NCI-H748 treated with DMSO at 0.1 percent for 48 hours (cell line): ENCODE measurements at places on chromosomes 5 and 9.

DNA sequence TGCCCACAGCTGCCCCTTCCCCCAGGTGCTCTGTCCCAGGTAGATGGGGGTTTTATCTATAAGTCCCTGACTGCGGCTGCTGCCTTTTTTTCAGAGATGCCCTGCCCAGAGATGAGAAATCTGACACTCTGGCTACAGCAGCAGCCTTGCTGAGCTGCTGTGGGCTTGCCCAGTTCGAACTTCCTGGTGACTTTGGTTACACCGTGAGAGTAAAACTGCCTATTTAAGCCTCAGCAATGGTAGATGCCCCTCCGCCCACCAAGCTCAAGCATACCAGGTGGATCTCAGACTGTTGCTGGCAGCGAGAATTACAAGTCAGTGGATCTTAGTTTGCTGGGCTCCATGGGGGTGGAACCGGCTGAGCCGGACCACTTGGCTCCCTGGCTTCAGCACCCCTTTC lies 56.8 kb downstream of the MINAR2 start:
- DNase-seq = no peak

DNA sequence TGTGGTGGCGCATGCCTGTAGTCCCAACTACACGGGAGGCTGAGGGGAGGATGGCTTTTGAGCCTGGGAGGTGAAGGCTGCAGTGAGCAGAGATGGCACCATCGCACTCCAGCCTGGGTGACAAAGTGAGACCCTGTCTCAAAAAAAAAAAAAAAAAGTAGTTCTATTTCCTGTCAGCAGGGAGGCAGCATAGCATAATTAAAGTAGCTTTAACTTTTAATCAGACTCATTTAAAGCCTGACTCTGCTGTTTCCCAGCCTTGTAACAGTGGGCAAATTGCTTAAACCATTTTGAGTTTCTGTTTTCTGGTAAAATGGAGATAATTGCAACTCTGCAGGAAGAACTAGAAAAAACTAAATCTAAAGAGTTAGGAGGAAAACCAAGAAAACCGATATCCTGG lies 31.2 kb downstream of the CNOT6 start:
- no peak for DNase-seq

DNA sequence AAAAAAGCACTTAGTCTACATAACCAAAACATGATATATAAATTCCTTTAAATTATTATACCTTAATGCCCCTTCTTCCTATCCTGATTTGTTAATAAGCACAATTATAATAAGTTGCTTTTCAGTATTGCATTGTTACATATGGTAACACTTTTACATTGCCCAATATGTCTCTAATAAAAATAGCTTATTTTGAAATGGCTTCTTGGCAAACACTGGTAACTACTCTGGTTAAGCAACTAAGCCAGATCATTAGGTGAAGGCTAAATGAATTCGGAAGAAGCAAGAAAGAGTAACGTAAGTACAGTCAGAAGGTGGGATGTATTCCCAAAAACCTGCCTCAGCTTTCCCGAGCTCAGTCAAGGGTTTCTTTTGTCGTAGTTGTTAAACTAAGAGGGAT lies 85.3 kb downstream of the TTC39B start:
- no peak for DNase-seq

- DNase-seq = no peak
Observed at GRCh38 chr5:178090856-178091255, 22.5 kb upstream of the N4BP3 start.

- no peak for DNase-seq
Observed at GRCh38 chr9:25261445-25261844, 416.8 kb downstream of the TUSC1 start.
